Fibroblast of mammary gland (primary cell): ENCODE measurements at places on chromosomes 5 and 9.

DNA sequence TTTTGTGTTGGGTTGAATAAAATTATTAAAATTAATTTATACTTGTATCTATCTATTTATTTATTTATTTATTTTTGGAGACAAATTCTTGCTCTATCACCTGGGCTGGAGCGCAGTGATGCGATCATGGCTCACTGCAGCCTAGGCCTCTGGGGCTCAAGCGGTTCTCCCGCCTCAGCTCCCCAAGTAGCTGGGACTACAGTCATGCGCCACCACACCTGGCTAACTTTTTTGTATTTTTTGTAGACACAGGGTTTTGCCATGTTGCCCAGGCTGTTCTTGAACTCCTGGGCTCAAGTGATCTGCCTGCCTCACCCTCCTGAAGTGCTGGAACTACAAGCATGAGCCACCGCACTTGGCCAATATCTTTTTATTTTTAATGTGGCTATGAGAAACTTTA is 134.7 kb upstream of the SPDL1 start:
- DNase-seq, result no peak

DNA sequence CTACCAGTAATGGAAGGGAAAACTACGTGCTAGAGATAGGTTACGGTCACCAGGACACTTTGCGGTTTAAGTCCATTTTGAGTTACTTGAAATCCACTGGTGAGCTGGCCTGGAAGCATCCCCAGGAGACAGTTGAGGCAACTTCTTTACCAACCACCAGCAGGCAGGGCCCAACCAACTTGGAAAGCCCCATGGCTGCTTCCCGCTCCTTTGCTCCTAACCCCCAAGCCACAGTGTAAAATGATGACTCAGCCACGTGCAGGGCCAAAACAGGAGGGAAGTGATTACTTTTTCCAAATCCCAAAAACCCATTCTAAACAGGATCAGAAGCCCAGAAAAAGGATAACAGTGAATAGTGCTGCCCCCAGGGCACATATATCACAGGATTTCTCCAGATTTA is 87.4 kb downstream of the PAX5 start:
- peak; percentile 41 for DNase-seq

- no peak for DNase-seq
Observed at GRCh38 chr5:78653031-78653430, 4.5 kb upstream of the LHFPL2 start.

- DNase-seq, result peak; percentile 95
Observed at GRCh38 chr5:154368041-154368800, 77.6 kb upstream of the SAP30L start.

DNA sequence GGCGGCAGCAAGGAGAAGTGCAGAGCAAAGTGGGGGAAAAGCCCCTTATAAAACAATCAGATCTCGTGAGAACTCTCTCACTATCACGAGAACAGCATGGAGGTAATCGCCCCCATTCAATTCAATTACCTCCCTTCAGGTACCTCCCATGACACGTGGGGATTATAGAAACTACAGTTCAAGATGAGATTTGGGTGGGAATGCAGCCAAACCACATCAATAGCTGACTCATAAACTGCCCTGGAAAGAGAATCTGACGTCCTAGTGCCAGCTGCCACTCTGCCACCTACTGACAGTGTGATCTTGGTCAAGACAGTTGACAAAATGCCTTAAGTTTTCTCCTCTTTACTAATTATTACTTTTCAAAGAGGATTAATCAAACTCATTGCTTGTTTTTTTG is 128.3 kb downstream of the GPBP1 start:
- peak; percentile 57 for DNase-seq
